ENCODE measurements at places on chromosomes 1 and 21. TPM values are rescaled to one million over a fixed set of nuclear protein-coding genes. Genes with fewer than 3 reads are reported as not detected.

GRCh38 chr1:201742955-201743805 lies 85.8 kb upstream of the IPO9 start:
- no peak for DNase-seq

GRCh38 chr1:118113261-118113660 lies 71.8 kb downstream of the SPAG17 start:
- no peak for DNase-seq

Gene PROX1
- total RNA-seq, result 17.6 TPM

GRCh38 chr1:171995573-171995972 lies 154.3 kb downstream of the DNM3 start:
- no peak for DNase-seq

DNA sequence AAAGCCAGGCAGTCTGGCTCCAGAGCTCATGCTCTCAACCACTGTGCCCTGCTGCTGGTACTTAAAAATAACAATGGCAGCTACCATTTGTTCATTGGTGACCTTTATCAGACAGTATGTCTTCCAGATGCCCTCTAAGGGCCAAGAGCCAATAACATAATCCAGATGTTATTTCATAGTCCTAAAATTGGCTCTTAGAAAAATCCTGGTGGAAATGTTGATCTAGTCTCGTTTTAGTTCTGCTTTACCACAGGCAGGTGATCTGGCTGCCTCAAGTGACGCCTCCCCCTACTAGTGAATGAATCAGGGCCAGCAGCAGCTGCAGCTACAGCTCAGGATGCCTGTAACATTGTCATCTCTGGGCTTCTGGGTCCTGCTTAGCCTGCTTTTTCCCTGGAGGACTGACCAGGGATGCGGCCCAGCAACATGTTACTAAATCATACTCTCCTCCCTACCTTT lies 12.6 kb upstream of the HMGN2 start:
- no peak for DNase-seq

GRCh38 chr1:17581389-17582123 lies 42.1 kb downstream of the ARHGEF10L start:
- no peak for DNase-seq

Gene ANKRD45
- total RNA-seq, result not detected

Gene RHBG
- total RNA-seq, result 6.5 TPM

DNA sequence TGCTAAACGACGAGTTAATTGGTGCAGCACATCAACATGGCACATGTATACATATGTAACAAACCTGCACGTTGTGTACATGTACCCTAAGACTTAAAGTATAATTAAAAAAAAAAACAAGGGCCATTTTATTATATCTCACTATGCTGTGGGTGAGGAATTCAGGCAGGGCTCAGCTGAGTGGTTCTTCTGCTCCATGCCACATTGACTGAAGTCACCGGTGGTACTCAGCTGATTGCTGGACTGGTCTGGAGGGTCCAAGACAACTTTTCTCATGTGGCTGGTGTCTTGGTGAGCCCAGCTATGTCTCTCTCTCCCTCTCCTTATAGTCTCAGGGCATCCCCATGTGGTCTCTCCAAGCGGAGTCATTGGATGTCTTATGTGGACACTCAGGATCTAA lies 275.0 kb downstream of the GRIK3 start:
- no peak for DNase-seq

DNA sequence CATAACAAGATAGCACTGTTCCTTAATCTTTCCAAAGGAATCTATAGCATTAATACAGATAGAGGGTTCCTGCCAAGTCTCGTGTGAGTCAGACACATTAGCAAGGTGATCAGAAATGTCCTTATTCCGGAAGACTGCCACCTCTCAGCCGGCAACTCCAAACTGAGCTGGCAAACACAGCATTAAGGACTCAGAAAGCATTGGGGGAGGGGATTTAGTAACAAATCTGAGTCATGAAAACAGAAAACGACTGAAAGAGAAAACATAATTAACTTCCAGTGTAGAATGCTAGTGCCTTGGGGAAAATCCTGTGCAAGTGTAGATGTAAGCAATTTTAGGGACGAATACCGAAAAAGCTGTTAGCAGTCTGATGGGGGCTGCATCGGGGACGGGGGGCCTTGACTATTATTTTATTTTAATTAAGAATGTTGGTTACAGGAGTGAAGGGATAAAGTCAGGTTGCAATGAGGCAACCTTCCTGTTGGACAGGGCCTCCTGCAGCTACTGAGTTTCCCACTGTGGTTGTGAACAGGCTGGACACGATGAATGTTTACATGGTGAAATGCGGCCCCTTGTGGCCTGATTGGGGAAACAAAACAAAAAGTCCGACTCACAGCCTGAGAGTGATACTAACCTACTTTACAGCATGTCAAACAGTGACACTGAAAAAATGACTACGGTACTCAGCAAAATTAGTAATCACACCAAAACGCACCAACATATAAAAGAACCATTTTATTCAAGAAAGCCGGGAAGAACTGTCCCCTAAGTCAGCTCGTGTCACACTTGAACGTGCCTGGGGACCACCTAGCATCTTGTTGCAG lies 20.7 kb downstream of the MIS18A start:
- DNase-seq, result peak; percentile 72

Gene GIPC2
- 4.3 TPM for total RNA-seq

GRCh38 chr1:213094446-213094845 lies 43.4 kb downstream of the RPS6KC1 start:
- DNase-seq, result no peak

GRCh38 chr1:236724049-236724448 lies 37.8 kb downstream of the ACTN2 start:
- DNase-seq, result no peak

- no peak for DNase-seq
Measured at GRCh38 chr21:14303731-14304488, 79.0 kb downstream of the HSPA13 start.

- DNase-seq, result no peak
Measured at GRCh38 chr1:204523605-204524215, 7.5 kb downstream of the MDM4 start.
